ENCODE measurements at places on chromosomes 2 and 18. TPM values are rescaled to one million over a fixed set of nuclear protein-coding genes. Genes with fewer than 3 reads are reported as not detected.

FSHR gene
- not detected for polyA plus RNA-seq

CDH20 gene
- 3.3 TPM for polyA plus RNA-seq

EVA1A gene
- 12.9 TPM for polyA plus RNA-seq

ANKRD29 gene
- 0.93 TPM for polyA plus RNA-seq

HAAO gene
- polyA plus RNA-seq: 38.9 TPM

SIGLEC15 gene
- 0.50 TPM for polyA plus RNA-seq

CD28 gene
- polyA plus RNA-seq: 1.9 TPM

CFAP221 gene
- 38.8 TPM for polyA plus RNA-seq

CHAC2 gene
- polyA plus RNA-seq: 4.9 TPM

LOXHD1 gene
- 1.4 TPM for polyA plus RNA-seq

GALNT5 gene
- 0.70 TPM for polyA plus RNA-seq

SLC19A3 gene
- polyA plus RNA-seq: 10.7 TPM

IL1R2 gene
- 0.47 TPM for polyA plus RNA-seq

GATA6 gene
- polyA plus RNA-seq: 7.3 TPM

MFSD2B gene
- polyA plus RNA-seq: 2.4 TPM

DNA sequence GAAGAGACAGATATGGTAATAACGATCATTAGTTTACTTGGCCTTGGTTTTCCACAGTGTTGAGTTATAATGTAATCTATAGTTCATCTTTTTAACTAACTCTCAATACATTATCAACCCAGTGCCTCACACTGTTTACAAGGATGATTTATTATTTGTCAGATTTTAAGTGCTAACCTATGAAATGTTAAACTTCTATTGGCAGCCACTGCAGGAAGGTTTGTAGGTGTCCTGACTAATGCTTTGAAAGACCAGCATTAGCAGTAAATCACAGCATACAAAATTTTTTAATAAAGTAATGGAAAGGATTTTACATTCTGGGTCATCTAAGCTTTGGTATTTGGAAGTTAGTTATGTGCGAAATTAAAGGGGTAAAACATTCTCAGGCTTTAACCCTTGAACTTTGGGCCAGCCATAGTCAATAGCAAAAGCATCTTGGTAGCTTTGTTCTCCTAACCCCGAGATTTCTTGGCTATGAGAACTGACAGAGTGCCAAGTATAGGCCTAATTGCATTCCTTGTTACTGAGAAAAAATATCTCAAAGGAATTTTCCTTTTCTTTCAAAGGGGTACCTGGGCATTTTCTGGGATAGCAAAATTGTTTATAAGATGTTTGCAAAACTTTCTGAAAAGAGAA, 30.6 kb downstream of the SPATS2L start:
- DNase-seq: no peak

- no peak for DNase-seq
Observed at GRCh38 chr2:107669335-107669734, 157.4 kb upstream of the RGPD4 start.

GRCh38 chr2:41906338-41906725, 141.5 kb upstream of the PKDCC start:
- DNase-seq: peak; percentile 71

- no peak for DNase-seq
Observed at GRCh38 chr2:233030-233429, 30.8 kb downstream of the SH3YL1 start.

DNA sequence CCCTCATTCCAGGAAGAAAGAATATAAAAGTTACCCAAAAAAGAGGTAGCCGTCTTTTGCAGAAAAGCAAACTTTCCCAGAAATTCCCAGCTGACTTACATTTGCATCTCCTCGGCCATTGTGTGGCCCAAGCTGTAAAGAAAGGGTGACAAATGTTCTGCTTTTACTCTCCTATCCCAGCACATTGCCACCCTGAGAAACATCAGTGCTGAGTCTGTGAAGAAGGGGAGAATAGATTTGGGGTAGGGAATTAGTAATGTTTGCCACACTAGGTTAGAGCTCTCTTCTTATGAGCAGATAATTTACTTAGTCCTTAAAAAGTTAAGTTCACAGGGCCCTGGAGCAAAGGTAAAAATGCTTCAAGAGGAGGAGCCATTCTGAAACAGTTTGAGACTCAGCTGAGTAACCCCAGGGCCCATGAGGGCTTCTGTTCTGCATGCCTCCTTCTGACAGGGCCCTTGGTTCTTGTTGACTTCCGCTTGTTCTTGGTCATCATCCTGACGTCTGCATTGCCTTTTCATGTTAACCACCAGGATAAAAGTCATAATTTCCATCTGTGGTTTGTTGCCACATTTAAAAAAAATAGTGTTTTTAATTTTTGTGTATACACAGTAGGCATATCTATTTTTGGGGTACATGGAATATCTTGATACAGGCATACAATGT, 550.7 kb downstream of the RNF144A start:
- DNase-seq: no peak

DNA sequence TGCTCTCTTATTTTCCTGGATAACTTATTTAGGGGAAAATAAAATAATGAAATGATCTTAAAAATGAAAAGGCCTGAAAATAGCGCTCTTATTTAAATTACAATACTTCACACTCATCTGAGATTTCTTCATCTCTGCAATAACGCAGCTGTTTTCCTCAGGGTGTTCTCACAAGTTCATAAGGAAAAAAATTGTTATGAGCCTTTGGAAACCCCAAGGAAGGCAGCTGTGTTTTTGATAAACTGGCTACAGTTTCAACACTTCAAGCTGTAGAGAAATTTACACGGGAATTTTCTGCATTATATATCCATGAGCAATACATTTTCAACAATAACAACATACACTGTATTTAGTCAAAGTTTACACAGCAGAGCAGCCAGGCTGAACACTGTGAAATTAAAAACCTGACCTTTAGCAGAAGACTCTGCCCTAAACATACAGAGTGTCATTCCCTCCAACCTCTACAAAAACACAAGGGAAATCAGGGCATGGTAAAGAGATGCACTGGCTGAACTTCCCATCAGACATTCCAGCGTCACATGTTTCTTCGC, 959.6 kb downstream of the SLC4A3 start:
- peak; percentile 13 for DNase-seq

GRCh38 chr2:19272039-19272438, 86.4 kb downstream of the OSR1 start:
- no peak for DNase-seq

- peak; percentile 24 for DNase-seq
Observed at GRCh38 chr18:70469916-70470315, 181.1 kb downstream of the SOCS6 start.

- no peak for DNase-seq
Observed at GRCh38 chr2:48319863-48320262, 210.1 kb upstream of the STON1 start.

DNA sequence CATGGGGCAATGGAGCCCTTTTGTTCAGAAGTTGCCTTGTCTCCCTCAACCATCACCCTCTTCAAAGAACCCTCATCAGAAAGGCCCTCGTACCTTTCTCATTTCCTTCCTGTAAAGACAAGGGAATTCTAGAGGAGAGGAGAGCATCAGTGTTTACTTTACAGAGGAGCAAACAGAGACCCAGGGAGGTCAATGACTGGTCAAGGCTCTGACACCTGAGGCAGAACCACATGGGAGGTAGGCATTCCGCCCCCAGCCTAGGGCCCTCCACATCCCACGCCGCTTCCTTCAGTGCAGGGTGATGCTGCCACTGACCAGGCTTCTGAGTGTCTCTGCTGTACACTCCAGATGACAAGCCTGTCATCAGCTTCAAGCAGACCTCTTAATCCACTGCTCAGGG, 104.7 kb downstream of the NRP2 start:
- no peak for DNase-seq

DNA sequence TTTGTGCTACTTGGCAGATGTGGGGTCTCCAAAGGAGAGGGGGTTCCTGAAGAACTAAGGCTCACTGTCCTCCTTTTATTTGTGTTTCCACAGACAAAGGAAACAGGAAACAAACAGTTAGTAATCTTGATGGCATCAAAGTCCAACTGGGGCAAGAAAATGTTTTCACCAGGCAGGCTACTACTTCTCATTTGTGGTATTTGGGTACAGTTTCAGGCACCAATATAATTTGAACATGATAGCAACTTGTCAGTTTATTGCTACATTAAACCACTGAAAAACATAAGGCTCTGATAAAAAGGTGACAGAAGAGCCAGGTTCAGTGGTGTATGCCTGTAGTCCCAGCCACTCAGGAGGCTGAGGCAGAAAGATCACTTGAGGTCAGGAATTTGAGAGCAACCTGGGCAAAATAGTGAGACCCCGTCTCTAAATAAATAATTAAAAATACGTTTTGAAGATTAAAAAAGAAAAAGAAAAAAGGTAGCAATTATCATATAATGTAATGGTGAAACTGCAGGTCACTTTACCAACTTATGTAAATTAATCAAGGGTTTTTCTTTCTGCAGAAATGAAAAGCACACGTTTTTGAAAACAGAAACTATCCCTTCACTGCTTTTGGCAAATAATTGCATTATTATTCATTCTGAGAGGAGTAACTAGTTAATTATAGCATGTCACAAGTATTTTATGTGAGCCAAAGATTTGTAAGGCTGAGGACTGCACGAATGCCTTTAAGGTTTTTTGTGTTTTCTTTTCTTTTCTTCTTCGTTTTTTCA, 157.5 kb upstream of the CAVIN2 start:
- no peak for DNase-seq

DNA sequence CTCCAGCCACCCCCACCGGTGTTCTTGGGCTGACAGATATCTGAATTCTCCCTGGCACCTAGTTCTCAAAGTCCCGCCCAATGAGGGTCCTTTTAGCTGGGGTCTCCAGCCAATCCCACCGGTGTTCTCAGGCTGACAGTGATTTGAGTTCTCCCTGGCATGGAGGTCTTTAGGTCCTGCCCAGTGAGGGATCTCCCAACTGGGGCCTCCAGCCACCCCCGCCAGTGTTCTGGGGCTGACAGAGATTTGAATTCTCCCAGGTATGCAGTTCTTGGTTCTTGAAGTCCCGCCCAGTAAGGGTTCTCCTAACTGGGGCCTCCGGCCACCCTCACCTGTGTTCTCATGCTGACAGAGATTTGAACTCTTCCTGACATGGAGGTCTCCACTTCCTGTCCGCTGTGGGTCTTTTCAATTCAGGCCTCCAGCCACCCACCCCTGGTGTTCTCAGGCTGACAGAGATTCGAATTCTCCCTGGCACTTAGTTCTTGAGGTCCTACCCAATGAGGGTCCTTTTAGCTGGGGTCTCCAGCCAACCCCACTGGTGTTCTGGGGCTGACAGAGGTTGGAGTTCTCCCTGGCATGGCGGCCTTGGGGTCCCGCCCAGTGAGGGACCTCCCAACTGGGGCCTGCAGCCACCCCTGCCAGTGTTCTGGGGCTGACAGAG, 154.6 kb downstream of the ANKRD36 start:
- DNase-seq: no peak

- no peak for DNase-seq
Observed at GRCh38 chr2:205524656-205525055, 157.6 kb upstream of the NRP2 start.

- DNase-seq: no peak
Observed at GRCh38 chr2:4053769-4054493, 350.6 kb downstream of the DCDC2C start.

- no peak for DNase-seq
Observed at GRCh38 chr2:207311316-207312005, 145.7 kb upstream of the KLF7 start.

DNA sequence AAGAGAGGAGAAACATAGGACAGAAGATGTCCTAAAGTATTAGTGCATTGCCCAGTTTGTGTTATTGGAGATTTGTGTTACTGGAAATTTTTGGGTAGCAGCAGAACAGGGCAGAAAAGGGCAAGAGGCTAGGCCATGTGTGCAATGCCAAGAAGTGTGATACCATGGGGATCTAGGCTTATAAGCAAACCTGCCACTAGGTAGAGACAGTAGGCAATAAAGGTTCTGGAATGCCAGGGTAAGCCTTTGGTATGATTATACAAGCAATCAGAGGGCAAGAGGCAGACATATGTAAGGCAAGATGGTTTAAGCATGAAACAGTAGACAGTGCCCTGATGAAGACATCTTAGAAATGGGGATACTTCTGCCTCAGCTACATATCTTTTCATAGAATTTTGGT, 12.3 kb upstream of the CERS6 start:
- DNase-seq: no peak

DNA sequence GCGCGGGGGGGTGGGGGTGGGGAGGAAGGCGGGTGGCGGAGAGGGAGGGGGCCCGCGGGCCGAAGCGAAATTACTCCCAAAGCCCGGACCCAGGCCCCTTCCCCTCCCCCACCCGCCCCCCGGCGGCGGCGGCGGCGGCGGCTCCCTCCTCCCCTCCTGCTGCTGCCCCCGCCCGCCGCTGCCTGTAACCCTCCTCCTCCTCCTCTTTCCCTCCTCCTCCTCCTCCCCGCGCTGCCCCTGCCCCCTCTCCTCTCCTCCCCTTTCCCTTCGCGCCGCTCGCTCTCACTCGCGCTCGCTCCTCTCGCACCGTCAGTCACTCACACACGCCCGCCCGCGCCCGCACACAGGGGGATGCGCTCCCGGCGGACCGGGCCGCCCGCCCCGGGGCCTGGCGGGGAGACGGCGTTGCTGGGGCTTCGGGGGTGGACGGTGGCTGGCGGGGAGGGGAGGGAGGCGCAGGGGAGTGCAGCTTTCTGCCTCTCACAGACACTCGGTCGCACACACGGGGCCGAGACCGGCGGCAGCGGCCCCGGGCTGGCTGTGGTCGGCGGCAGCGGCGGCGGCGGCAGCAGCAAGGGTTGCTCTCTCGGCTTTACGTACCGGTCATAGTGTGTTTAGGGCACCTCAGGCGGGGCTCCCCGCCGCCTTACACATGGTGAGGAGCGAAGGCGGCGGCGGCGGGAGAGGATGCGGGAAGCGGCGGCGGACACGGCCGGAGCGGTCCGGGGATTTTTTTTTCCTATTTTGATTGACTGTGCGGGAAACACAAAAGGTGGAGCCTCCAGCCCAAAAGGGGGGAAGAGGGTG, 405 bp downstream of the SP3 start:
- DNase-seq: peak; percentile 84

- peak; percentile 18 for DNase-seq
Observed at GRCh38 chr2:188787658-188788240, 186.4 kb upstream of the COL3A1 start.

DNA sequence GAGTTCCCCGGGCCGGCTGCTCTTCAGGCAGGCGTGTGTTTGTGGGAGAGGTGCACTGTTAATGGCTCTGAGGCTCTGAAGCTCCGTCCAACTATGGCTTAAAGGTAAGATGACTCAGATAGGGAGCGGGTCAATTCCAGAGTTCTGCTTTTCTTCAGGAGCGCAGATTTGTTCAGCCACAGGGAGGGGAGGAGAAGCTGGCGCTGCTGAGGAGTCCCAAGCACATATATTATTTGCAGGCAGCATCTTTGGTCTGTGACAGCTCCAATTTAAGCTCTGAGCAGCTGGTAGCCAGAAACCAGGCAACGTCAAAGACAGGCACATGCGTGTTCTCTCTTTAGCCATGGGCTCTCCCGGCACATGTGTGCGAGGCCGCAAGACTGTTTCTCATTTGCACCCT, 229.2 kb downstream of the BCL2 start:
- no peak for DNase-seq

GRCh38 chr18:34595690-34596089, 114.4 kb upstream of the DTNA start:
- peak; percentile 21 for DNase-seq

GRCh38 chr18:6605115-6605869, 124.2 kb upstream of the ARHGAP28 start:
- no peak for DNase-seq

Measured in left kidney (tissue), 8 donors.